Left cardiac atrium (tissue), 4 donors: ENCODE measurements at places on chromosomes 1 and 21. TPM values are rescaled to one million over a fixed set of nuclear protein-coding genes. Genes with fewer than 3 reads are reported as not detected.

RNU1-2 gene
- 5,988 TPM for total RNA-seq

APH1A gene
- total RNA-seq, result 64.3 TPM

GUCA2B gene
- total RNA-seq, result not detected

FNBP1L gene
- 20.9 TPM for total RNA-seq

CYP2J2 gene
- total RNA-seq, result 63.9 TPM

KISS1 gene
- not detected for total RNA-seq

OVAAL gene
- total RNA-seq, result 0.53 TPM

CLCA2 gene
- 0.21 TPM for total RNA-seq

AMIGO1 gene
- 12.6 TPM for total RNA-seq

TRPM2 gene
- 2.9 TPM for total RNA-seq

MNDA gene
- total RNA-seq, result 5.2 TPM
